ENCODE measurements at places on chromosomes 1 and 21. TPM values are rescaled to one million over a fixed set of nuclear protein-coding genes. Genes with fewer than 3 reads are reported as not detected.

GRCh38 chr1:62076286-62076685, 118.4 kb upstream of the L1TD1 start:
- no peak for DNase-seq

GRCh38 chr1:165737196-165737595, 31.5 kb downstream of the TMCO1 start:
- DNase-seq, result no peak

The TBCE gene
- total RNA-seq, result 17.2 TPM

DNA sequence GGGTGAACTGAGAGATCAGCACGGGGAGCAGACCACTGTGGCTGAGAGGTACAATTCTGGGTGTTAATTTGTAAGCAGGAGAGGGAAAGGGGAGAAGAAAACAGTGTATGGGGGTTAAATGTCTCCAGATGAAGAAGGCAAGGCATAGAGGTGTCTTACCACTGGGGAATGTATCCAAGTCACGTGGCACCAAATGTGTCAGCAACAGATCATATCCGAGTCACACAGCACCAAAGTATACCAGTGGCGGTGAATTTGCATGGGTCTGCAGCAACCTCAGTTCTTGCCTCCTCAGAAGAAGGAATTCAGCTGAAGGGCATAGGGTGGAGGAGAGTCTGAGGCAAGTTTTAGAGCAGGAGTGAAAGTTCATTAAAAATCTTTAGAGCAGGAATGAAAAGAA, 21.2 kb upstream of the SYCP1 start:
- no peak for DNase-seq

The NME7 gene
- total RNA-seq, result 13.1 TPM

- no peak for DNase-seq
Measured at GRCh38 chr1:52122384-52122783, 19.5 kb upstream of the ZFYVE9 start.

DNA sequence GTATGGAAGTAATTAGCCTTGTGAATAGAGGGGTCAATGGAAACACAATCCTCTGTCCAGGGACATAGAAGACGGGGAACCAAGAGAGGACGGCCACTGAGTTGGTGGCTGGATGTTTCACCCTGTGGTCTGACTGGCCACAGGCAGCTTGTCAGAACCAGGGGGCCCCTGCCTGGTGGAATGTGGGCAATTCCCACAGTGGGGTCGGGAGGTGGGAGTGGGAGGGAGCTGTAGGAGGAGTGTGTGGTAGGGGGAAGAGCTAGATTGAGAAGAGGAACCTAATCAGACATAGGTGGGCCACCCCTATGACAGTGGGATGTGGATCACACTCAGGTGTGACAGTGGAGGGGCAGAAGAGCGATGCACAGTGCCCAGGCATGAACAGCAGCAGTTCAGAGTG, 31.3 kb downstream of the TRIM62 start:
- DNase-seq, result no peak

DNA sequence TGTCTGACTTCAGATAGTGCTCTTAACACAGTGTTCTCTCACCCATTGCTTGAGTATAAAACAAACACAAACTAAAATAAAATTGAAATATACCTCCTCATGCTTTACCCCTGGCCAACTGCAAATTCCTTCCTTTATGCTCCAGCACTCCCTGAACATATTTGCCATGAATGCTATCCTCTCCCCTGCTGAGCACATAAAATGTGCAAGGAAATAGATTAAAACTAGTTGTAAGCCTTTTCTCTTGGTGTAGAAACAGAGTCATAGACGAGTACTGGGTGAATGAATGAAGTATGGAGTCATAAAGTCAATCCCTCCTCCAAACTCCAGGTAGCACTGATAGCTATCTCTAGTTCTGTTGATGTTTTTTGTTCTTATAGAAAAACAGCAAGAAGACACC, 2.6 kb downstream of the GPR161 start:
- no peak for DNase-seq

The CCT8 gene
- 104 TPM for total RNA-seq

DNA sequence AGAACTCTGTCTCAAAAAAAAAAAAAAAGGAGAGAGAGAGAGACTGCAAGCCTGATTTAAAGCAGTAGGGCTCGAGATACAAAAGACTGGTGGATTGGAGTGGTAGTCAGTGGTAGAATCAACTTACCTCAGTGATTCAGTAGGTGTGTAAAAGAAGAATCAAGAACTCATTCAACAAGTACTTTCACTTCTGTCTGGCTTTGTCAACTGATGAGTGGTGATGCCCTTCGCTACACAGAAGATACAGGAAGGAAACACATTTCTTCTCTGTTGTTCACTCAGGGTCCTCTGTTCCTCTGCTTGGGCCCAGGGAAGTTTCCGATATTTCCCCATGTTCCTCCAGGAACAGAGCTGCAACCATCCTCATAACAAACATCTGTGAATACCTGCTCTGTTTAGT, 68.6 kb upstream of the COG2 start:
- no peak for DNase-seq

DNA sequence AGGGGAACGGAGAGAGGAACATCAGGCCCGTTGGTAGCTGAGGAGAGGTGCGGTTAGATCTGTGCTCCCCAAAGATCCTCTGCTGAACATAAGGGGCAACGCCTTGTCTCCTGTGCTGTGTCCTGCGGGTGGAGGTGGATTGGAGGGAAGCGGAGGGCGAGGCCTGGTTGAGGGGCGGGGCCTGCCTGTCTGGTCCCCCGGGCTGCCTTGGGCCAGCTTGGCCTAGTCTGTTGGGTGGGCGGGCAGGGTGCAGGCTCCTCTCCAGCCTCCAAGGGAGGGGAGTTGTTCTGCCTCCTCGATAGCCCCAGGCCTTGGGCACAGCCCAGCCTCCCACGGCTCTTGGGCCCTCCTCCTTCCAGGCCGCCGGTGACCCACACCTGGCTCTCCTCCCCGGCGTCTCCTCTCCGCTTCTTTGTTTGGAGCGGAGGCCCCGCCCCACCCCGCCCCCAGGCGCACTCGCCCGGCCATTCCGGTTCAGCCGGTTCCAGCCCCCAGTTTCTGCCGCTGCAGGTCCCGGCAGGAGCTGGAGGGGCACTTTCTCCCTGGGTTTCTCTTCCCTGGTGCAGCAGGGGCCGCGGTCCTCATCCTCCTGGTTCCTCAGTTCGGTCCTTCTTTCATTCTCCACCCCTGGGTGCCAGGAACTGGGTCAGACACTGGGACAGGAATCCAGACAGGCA, 19.4 kb downstream of the PTPRF start:
- peak; percentile 28 for DNase-seq

DNA sequence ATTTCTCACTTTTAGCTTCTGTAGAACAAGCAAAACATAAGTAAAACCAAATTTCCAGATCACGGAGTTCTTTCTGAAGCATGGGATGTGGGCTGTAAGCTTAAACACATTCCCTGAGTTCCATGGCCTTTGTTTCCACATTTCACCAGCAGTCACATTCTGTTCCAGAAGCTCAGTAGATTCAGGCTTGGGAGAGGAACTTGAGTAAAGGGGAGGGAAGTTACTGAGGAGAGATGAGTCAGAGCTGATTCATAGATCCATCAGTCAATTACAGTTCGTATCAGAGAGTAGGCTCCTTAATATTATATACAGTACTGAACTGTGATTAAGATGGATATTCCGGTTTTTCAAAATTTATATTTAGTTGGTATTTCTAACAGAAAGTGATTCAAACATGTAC, 614.3 kb downstream of the NCAM2 start:
- DNase-seq, result no peak

DNA sequence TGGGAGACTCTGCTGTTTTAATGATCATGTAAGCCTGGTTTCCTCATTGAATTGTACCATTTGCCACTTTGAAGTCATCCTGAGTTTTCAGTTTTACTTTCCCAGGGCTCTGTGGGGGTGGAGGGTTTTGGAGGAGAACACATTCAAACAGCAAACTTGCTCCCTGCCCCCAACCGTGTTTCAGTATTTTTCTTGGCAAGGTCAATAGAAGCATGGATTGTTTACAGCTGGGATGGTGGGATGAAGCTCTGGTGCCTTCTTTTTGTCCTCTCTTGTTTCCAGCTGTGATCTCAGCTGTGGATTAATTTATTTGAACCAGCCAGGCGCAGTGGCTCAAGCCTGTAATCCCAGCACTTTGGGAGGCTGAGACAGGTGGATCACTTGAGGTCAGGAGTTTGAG, 54.3 kb upstream of the SERBP1 start:
- no peak for DNase-seq

- no peak for DNase-seq
Measured at GRCh38 chr1:91741301-91741700, 144.7 kb downstream of the TGFBR3 start.

- DNase-seq, result no peak
Measured at GRCh38 chr1:183226963-183227362, 40.9 kb downstream of the LAMC2 start.

- DNase-seq, result no peak
Measured at GRCh38 chr1:173554089-173554488, 48.8 kb downstream of the SLC9C2 start.

The PPFIA4 gene
- total RNA-seq, result 24.8 TPM

The SMYD2 gene
- 247 TPM for total RNA-seq

DNA sequence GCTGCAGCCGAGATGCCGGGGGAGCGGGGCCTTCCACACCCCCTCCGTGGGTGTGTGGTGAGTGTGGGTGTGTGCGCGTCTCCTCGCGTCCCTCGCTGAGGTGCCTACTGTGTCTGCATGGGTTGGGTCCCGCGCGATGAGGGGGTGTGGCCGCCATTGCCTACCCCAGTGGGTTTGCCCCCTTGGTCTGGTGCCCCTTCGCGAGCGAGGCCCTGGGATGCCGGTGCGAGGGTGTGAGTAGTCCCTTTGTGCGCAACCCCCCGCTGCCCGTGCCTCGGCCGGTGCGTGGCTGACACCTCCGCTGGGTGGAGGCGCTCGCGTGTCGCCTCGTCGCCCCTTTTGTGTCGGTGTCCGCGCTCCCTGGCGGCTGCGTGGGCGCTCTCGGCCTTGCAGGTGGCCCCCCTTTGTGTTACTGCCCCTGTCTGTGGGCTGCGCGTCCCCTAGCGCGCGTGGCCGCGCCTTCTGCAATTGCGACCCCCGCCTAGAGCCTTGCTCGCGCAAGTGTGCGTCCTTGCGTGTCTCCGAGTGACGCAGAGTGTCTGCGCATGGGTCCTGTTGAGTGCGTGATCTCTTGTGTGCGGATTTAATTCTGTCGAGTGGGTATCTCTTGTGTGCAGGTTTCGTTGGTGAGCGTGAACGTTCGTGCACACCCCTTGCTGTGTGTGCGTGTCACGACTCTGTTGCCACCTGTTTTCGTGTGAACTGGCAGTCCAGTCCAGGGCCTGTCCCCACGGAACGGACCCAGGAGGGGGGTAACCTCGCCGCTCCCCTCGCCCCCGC, 553 bp downstream of the TTC3 start:
- peak; percentile 53 for DNase-seq

GRCh38 chr1:26862781-26863684, at the start of gene SFN:
Gene SFN (plus strand): TSS chr1:26863149. CDS start chr1:26863213, 64 bp downstream.
- DNase-seq, result no peak

DNA sequence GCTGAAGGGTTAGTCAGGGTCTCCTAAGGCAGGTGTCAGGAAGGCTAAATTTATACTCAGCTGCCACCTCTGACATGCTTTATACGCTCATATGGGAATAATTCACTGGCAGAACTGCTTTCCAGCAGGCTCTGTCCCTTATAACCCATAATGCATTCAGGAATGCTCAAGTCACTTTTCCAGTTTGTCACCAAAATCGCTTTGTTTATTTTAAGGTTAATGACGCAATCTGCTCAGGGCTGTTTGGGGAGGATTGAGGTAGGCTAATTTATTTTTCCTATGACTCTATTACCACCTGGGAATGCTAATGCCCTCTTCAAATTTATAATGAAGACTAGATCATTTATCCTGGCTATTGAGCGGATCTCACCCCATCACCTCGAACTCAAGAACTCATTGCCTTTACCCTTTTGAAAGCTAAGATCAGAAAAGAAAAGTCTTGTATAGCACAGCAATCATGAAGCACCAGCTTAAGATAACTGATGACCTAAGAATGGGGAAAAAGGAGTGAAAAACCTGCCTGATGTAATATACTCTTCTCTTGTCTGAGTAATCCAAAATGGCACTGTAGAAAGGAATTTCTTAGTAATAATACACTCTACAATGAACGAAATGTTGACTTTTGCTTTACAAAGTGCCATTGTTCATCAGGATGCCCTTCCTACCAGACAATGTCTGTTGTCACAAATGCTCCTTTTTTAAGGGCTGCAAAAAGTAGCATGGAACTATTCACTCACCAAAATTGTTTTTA, 97.9 kb upstream of the EXO1 start:
- DNase-seq, result no peak

DNA sequence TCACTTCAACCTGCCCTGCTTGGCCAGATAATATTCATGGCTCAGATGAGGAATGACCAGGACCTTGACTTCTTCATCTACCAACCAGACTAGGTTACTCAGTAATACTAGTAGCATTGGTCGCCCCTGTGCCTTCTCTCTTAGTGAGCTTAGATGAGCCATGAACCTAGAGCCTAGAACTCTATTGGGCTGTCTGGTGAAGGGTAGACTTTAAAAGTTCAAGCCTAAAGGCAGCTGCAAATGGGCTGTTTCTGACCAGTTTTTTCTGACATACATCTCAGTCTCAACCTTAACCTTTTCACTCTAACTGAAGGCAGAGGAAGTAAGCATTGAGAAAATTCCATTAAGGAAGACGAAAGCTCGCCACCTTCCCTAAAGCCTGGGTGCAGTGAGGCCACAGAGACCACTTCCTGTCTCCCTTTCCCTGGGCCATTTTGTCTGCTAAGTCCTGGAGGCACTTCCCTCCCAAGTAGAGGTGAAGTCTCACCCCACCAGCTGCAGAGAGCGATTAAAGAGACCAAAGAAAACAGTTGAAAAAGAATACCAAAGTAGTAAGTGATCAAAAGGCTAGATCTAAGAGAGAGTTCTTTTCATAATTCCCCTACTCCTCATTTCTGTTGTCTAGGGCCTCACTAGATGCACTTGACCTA, 53.3 kb downstream of the MTR start:
- DNase-seq, result no peak

The CFHR2 gene
- not detected for total RNA-seq

The F13B gene
- not detected for total RNA-seq

- DNase-seq, result no peak
Measured at GRCh38 chr21:34561806-34562205, 49.8 kb upstream of the KCNE1 start.
